Breast epithelium (tissue), 4 donors: ENCODE measurements at places on chromosomes 16 and 17. TPM values are rescaled to one million over a fixed set of nuclear protein-coding genes. Genes with fewer than 3 reads are reported as not detected.

Gene SHPK
- total RNA-seq, result 17.4 TPM

DNA sequence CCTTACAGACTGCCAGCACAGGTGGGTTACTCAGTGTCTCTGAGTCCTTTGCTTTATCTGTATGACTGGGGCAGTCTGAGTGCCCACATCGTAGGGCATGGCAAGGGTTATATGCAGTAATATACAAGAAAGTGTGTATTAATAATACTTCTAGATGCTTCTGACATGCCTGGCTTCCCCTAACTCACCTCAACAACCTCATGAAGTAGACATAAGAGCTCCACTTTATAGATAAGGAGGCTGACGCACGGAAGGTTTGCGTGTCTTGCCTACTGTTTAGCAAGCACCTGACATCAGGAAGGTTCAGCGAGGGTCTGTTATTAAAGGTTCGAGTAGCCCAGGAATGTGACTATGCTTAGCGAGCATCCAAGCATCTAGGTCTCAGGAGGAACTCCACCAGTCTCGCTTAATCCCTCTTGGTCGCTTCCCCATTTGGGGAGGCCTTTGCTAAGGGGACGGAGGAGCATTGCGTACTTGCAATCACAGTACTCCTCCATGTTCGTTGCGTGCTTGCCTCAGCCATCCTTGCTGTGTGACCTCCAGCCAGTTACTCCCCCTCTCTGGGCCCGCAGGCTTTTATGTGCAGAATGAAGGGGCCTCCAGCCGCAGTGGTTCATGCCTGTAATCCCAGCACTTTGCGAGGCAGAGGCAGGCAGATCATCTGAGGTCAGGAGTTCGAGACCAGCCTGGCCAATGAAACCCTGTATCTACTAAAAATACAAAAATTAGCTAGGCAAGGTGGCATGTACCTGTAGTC lies 1.6 kb downstream of the KCNG4 start:
- H3K4me1 ChIP-seq, result no peaks in the 10 kb centered on the region
- no peaks in the 10 kb centered on the region for H3K27me3 ChIP-seq
- no peaks in the 10 kb centered on the region for H3K36me3 ChIP-seq
- H3K27ac ChIP-seq, result no peak overlapping the region
- no peak overlapping the region for H3K4me3 ChIP-seq
- DNase-seq, result no peak

GRCh38 chr17:1919201-1919600 lies 89.4 kb downstream of the RPA1 start:
- H3K4me3 ChIP-seq, result no peak overlapping the region
- no peak for DNase-seq
- H3K27ac ChIP-seq, result no peak overlapping the region
- H3K4me1 ChIP-seq, result no peaks in the 10 kb centered on the region
- no peaks in the 10 kb centered on the region for H3K27me3 ChIP-seq
- no peaks in the 10 kb centered on the region for H3K36me3 ChIP-seq

Gene HAP1
- 2.2 TPM for total RNA-seq

DNA sequence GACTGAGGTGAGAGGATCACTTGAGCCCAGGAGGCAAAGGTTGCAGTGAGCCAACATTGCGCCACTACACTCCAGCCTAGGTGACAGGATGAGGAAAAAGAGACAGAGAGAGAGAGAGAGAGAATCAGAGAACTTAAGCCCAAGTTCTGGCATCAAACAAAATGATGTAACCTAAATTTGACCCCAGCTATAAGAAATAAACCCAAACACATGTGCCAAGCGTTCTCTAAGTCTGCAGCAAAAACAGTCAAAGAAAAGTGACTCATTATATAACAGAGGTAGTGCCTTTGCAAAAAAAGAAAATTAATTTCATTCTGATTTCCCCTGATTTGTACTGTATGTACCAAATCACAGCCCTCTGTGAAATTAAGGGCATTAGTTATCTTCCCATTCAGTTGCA lies 89.5 kb downstream of the CDH11 start:
- DNase-seq, result no peak
- H3K27me3 ChIP-seq, result no peaks in the 10 kb centered on the region
- no peaks in the 10 kb centered on the region for H3K36me3 ChIP-seq
- no peaks in the 10 kb centered on the region for H3K4me1 ChIP-seq
- no peak overlapping the region for H3K27ac ChIP-seq

GRCh38 chr17:6027342-6028024 lies 42.7 kb upstream of the WSCD1 start:
- DNase-seq, result no peak
- H3K4me3 ChIP-seq, result no peak overlapping the region
- H3K27me3 ChIP-seq, result peaks cover 37% of the 10 kb centered on the region

DNA sequence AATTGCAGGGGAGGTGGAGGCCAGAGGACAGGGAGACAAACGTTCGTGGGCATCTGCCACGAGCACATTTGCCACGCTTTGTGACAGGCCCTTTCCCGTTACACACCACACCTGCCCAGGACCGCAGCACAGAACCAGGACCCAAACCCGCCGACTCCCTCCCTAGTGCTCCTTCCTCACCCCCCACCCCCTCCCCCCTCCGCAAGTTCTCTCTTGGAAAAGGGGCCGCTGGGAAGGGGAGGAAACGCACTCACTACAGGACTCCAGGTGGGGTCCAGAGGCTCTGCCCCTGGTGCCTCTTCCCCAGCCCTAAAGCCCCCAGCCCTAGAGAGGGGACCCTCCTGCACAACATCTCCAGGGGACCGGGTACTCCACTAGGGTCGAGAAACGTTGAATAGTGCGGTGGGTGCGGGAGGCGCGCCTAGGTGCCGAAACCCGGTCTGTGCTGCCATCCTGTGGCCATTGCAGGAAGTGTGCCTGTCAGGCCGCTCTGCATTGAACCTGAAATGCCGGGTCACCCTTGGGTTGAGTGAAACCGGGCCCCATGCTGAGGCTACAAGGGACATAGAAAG lies 21.9 kb upstream of the EIF1 start:
- DNase-seq, result peak; percentile 89
- no peaks in the 10 kb centered on the region for H3K27me3 ChIP-seq
- peak overlapping the region; percentile 72 for H3K4me3 ChIP-seq
- no peaks in the 10 kb centered on the region for H3K36me3 ChIP-seq
- H3K4me1 ChIP-seq, result no peaks in the 10 kb centered on the region

- H3K4me3 ChIP-seq, result no peak overlapping the region
- no peak for DNase-seq
- H3K4me1 ChIP-seq, result no peaks in the 10 kb centered on the region
- H3K27me3 ChIP-seq, result no peaks in the 10 kb centered on the region
- no peak overlapping the region for H3K27ac ChIP-seq
These were observed 99.6 kb downstream of the SOCS1 start for GRCh38 chr16:11156401-11156800.

Gene LDHD
- 10.5 TPM for total RNA-seq

Gene DHRS7C
- total RNA-seq, result not detected

DNA sequence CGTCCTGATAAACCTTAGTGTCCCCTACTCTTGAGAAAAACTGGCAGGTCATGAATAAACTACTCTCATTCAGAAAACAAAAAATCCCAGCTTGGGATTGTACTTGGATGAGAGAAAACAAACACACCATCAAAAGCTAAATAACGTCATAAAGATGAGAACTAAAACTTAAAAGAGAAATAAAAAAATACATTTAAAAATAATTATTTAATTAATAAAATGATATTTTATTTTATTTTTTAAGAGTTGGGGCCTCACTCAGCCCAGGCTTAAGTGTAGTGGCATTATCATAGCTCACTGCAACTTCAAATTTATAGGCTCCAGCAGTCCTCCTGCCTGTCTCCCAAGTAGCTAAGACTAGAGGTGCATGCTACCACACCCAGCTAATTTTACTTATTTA lies 125.4 kb upstream of the CA10 start:
- no peak overlapping the region for H3K4me3 ChIP-seq
- H3K4me1 ChIP-seq, result no peaks in the 10 kb centered on the region
- H3K27ac ChIP-seq, result no peak overlapping the region
- no peaks in the 10 kb centered on the region for H3K36me3 ChIP-seq

Gene ABAT
- 12.6 TPM for total RNA-seq

Gene CFAP119
- total RNA-seq, result 13.4 TPM

Gene MPP2
- 2.6 TPM for total RNA-seq

DNA sequence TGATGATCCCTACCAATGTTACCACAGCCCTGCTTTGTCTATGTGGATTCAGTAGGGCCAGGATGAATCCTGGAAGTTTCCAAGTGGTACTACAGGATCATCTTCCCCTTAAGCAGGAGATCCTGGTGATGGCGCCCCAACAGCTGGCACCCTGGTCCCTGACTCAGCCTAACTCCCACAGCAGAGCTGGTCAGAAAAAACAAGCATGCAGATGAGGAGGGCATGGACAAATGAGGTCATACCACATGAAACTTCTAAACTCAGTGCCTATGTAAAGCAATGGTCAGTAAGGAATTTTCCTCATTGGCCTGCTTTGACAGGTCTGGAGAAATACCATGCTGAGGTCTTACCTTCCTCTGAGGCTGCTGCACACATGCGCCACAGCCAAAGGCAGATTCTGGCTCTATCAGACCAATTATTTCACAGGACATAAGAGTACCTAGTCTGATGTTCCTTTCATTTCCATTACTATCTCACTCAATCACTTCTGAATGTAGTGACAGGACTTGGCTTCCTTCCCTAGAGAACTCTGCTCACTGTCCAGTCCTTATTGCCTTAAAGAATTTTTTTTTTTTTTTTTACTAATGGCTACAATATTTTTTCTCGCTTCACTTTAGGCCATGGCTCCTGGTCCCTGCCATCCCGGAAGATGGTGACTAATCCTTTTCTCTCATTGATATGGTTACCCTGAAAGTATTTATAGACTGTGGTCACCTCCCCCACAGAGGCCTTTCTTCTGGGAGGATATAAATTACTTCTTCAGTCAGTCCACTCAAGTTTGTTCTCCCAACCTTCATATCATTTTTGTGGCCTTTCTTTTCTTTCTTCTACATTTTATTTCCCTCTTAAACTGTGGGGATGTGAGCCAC lies 525.2 kb upstream of the PSMD7 start:
- no peak for DNase-seq
- no peaks in the 10 kb centered on the region for H3K4me1 ChIP-seq
- H3K27me3 ChIP-seq, result no peaks in the 10 kb centered on the region
- no peaks in the 10 kb centered on the region for H3K36me3 ChIP-seq

- no peaks in the 10 kb centered on the region for H3K36me3 ChIP-seq
- H3K27ac ChIP-seq, result no peak overlapping the region
- no peak for DNase-seq
- H3K4me3 ChIP-seq, result no peak overlapping the region
These were observed 42.2 kb downstream of the MRM3 start for GRCh38 chr17:824378-824777.

Gene CPHXL
- total RNA-seq, result not detected

GRCh38 chr17:57051886-57052361 lies 33.1 kb upstream of the AKAP1 start:
- no peaks in the 10 kb centered on the region for H3K36me3 ChIP-seq
- no peak overlapping the region for H3K4me3 ChIP-seq
- H3K4me1 ChIP-seq, result no peaks in the 10 kb centered on the region
- H3K27me3 ChIP-seq, result no peaks in the 10 kb centered on the region
- peak overlapping the region; percentile 48 for H3K27ac ChIP-seq
- DNase-seq, result no peak

- no peaks in the 10 kb centered on the region for H3K27me3 ChIP-seq
- H3K27ac ChIP-seq, result peak overlapping the region; percentile 61
- H3K4me1 ChIP-seq, result no peaks in the 10 kb centered on the region
- DNase-seq, result no peak
These were observed 21.0 kb upstream of the AGRP start for GRCh38 chr16:67504031-67505021.

Gene TPPP3
- total RNA-seq, result 6.9 TPM

Gene SHISA9
- not detected for total RNA-seq

Gene PIGW
- 6.2 TPM for total RNA-seq

DNA sequence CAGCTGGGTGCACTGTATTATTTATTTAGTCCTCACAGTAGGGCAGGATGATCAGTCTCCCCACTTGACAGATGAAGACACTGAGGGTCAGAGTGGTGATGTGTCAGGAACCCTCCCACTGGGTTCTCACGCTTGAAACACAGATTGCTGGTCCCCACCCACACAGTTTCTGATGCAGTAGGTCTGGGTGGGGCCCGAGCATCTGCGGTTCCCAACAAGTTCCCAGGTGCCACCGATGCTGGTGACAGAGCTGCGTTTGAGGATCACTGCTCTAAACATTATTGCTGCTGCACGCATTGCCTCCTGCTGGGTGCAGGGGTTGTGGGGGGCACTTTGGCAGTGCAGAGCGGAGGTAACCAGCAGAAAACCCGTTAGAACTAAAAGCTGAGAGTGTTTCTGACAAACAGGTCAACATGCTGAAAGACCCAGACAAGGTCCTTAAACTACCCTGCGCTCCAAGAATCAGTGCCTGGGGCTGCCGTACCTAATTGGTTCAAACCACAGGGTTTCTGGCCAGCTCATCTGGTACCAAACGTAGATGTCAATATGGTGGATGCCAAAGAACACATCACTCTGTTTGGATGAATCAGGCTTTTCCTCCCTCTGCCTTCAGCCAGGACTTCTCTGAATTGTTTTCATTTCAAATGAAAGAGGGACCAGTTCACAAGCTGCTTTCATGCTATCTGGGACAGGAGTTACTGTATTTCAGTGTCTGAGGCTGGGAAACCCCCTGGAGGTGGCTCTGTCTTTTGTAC lies 76.0 kb downstream of the ABCC1 start:
- H3K4me1 ChIP-seq, result peaks cover 16% of the 10 kb centered on the region
- H3K27me3 ChIP-seq, result no peaks in the 10 kb centered on the region
- DNase-seq, result peak; percentile 40
- H3K36me3 ChIP-seq, result no peaks in the 10 kb centered on the region
- H3K27ac ChIP-seq, result no peak overlapping the region

Gene BIRC5
- 1.9 TPM for total RNA-seq

DNA sequence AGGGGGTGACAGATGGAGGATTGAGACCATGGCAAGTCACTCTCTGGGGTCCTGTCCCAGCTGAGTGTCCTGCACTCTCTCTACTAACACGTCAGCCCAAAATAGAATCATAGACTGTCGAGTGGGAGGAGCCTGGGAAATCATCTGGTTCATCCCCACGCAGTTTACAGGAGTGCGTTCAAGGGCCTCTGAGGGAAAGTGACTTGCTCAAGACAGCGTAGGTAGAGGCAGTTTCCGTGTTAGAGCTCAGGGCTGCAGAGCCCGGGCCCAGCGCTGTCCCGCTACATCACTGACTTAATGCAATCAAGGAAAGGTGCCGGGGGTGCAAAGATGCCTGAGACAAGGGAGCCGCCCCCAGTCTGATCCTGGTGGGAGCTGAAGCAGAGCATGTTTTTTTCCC lies 10.3 kb downstream of the GSG1L2 start:
- no peak overlapping the region for H3K27ac ChIP-seq
- no peak overlapping the region for H3K4me3 ChIP-seq
- no peaks in the 10 kb centered on the region for H3K4me1 ChIP-seq
- H3K36me3 ChIP-seq, result no peaks in the 10 kb centered on the region

Gene ARRB2
- 25.2 TPM for total RNA-seq
